ENCODE measurements at places on chromosomes 11 and 22.

- DNase-seq: peak; percentile 76
These were observed 6.7 kb upstream of the MCAM start for GRCh38 chr11:119323532-119324033.

GRCh38 chr22:50218153-50218995 is 17.6 kb downstream of the SELENOO start:
- no peak for DNase-seq

DNA sequence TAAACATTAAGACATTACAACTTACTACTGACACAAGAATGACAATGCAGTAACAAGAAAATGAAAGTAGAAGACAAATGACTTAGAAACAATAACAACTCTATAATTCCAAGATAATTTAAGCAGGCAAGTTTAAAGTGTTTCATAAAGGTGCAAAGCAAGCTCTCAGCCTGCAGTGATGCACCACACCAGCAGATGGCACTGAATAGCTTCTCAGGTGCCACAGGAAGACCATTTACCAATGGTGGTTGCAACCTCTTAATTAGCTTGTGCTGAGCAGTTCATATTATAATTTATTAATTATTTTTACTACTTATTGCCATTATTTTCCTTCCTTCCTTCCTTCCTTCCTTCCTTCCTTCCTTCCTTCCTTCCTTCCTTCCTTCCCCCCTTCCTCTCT is 60.6 kb downstream of the NXPE2 start:
- peak; percentile 7 for DNase-seq

- DNase-seq: no peak
These were observed 7.7 kb downstream of the SLC35E4 start for GRCh38 chr22:30643055-30643875.

GRCh38 chr11:134554861-134555260 is 142.8 kb upstream of the B3GAT1 start:
- no peak for DNase-seq

DNA sequence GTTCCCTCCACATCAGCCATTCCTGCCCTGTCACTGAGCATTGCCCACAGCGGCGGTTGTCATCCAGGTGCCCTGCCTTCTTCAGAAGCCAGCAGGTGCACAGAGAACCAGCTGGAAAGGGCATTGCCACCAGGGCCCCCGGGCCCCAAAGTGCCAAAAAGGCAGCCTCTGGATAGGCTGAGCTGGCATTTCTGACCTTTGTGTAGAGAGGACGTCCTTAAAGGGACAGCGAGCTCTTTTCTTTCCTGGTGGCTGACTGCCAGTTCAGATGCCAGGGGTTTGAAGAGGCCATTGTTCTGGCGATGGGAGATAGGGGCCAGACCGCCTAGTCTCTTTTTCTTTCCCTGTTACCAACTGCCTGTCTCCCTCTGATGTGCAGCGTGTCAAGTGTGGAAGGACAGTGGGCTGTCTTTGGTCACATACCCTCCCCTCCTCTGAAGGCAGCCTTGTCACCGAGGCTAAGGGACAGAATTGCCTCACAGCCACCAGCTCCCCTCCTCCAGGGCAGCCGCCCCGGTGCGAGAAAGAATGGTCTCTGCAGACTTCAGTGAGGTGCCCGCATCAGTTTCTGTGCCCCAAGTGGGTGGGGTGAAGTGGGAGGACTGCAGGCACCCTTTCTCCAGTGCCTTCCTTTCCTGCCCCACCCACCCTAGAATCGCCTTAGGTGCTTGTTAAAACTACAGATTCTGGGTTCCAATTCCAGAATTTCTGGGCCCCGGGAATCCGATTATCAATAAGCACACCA is 109.6 kb downstream of the SCN3B start:
- DNase-seq: no peak

GRCh38 chr22:44925465-44926123 is 84.2 kb downstream of the PHF21B start:
- DNase-seq: no peak

DNA sequence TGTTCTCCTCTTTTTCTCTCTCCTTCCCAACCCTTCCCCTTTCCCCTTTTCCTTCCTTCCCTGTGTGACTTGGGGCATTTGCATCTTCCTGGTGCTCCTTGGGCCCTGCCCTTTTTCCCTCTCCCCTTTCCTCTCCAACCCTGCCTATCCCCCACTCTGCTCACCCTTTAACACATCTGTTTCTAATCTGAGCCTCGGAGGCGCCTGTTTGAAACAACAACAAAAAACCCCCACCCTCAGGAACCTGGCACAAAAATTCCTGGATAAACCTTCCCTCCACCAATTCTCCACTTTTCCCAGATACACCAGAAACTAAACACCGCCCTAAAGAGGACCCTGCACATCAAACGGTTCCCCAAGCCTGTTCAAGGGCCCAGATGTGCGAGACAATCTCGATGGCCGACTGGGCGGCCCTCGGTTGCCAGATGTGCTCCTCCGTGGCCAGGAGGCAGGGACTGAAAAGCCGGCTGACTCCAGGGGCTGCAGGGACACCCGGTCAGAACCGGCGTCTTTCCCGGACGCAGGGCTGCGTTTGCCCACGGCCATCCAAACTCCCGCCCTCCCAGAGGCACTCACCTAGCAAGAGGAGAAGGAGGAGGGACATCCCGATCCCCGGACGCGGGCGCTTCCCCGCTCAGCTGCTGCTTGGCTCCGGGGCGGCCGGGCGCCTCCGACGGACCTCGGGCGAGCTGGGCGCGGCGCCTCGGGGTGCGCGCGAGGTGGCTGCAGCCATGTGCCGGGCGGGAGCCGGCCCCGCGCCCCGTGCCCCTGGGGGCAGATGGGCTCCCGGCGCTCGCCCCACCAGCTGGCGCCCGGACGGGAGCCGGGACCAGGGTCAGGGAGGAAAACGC is 486 bp downstream of the CLMP start:
- DNase-seq: no peak

DNA sequence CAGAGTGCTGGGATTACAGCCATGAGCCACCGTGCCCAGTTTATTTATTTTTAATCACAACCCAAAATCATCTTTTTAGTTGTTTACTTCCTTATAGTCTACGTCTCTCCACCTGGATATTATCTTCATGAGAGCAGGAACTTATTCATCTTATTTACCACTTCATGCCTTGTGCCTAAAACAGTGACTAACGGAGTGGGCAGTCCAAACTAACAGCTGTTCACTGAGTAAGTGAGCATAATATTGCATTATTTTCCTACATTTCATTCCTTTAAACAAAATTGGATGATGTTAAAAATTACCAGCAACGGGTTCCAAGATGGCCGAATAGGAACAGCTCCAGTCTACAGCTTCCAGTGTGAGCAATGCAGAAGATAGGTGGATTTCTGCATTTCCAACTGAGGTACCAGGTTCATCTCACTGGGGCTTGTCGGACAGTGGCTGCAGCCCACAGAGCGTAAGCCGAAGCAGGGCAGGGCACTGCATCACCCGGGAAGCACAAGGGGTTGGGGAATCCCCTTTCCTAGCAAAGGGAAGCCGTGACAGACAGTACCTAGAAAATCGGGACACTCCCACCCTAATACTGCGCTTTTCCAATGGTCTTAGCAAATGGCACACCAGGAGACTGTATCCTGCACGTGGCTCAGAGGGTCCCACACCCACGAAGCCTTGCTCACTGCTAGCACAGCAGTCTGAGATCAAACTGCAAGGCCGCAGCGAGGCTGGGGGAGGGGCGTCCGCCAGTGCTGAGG is 14.1 kb downstream of the TMEM123 start:
- DNase-seq: peak; percentile 19

GRCh38 chr11:1008803-1009145 is 27.7 kb downstream of the MUC6 start:
- DNase-seq: no peak

DNA sequence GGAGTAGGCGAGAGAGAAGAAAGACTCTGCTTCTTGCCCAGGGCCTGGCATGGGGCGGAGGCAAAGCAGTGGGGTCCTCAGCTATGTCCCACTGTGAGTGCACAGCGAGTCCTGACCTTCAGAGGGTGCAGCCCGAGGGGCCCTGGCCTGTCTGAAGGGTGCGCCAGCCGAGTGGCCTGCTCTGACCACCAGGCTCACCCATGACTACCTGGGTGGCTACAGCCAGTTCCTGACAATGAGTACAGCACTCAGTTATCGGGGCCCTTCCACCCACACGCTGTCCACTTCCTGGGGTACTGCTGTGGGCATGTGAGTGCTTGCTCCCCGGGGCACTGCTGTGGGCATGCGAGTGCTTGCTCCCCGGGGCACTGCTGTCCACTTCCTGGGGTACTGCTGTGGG is 74.1 kb upstream of the B3GAT1 start:
- DNase-seq: no peak

DNA sequence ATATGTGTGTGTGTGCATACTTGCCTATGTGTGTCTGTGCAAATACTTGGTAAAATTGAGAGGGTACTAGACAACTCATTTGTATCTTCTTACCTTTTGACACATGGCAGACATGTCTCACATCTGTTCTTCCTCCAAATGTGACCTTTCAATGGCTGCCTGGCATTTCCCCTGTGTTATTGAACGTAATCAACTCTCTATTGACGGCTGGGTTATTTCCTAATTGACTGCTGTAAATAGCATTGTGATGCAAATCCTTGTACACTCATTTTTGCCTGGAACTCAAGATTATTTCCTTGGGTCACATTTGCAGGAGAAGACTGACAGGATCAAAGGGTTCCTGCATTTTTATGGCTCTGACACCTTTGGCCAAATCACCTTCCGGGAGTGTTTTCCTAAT is 37.4 kb downstream of the KCNQ1 start:
- DNase-seq: no peak

- no peak for DNase-seq
These were observed 1.2 kb downstream of the NDUFC2 start for GRCh38 chr11:78078218-78079167.

- peak; percentile 37 for DNase-seq
These were observed 60.4 kb downstream of the LARGE2 start for GRCh38 chr11:45982656-45983470.

DNA sequence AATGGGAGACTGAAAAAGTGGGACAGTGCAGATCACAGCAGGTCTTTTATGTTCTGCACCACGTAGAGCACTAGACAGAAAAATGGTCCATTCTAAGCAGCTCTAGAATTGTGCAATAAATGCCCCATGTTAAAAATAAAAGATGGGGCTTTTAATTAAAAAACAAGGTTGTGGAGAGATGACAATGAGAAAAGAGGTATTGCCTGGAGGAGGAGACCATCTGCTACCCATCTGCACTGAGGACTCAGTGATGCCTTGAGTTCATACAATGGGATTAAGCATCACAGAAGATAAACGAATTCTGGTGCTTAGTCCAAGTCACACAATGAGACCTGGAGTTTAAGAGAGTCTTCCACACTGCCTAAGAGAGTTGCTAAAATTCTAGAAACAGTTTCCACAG is 73.6 kb downstream of the PAK1 start:
- DNase-seq: no peak

GRCh38 chr11:110337570-110338193 is 41.3 kb upstream of the RDX start:
- DNase-seq: no peak

GRCh38 chr11:102192349-102193066 is 82.3 kb downstream of the YAP1 start:
- DNase-seq: no peak

GRCh38 chr22:49012712-49013395 is 814.8 kb downstream of the BRD1 start:
- DNase-seq: no peak

DNA sequence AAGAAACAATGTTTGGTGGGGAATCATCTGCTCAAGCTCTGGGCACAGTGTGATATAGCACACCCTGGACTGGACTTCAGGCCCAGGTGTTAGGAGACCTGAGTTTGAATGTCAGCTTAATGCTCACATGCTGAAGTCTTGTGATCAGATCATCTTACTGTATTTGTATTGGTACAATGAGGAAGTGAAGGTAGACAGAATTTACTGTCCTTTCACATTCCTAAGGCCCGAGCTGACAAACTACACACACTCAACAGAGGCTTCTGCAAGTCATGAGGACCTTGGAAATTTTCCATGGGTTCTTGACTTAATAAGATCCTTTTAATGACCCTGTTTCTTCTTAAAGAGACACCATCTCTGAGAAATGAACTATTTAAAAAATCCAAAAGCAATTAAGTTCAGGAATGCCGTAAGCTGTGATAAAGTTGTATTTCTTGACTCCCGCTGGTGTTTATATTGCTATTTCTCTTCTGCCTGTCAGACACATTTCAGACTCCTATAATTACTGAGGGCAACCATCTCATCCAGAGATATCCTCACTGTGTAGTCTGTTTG is 802.0 kb downstream of the DLG2 start:
- no peak for DNase-seq
